ENCODE measurements at places on chromosomes 6 and 20.
A peak's percentile ranks its signal among the peaks of the same experiment; 100 is the strongest.

- H3K4me1 ChIP-seq = no peaks in the 10 kb centered on the region
- no peaks in the 10 kb centered on the region for H3K27me3 ChIP-seq
- no peak overlapping the region for H3K27ac ChIP-seq
- no peak overlapping the region for H3K4me3 ChIP-seq
These were observed 182.5 kb downstream of the ATXN1 start for GRCh38 chr6:16578695-16579285.

DNA sequence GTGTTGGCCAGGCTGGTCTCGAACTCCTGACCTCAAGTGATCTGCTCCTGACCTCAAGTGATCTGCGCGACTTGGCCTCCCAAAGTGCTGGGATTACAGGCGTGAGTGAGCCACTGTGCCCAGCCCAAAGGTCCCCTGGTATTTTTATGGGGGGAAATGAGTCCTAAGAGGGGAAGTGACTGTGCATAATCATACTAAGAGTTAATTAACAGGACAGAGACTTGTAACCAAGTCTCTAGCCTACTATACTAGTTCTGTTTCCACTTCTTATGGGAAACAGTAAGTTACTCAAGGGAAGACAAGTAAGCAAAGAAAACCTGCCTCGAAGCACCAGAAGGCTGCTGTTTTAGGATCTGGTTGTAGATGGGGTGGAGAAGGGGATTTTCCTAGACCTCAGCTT, 27.9 kb downstream of the TCF15 start:
- H3K4me3 ChIP-seq = no peak overlapping the region
- no peak overlapping the region for H3K27ac ChIP-seq
- H3K27me3 ChIP-seq = no peaks in the 10 kb centered on the region
- DNase-seq = no peak

DNA sequence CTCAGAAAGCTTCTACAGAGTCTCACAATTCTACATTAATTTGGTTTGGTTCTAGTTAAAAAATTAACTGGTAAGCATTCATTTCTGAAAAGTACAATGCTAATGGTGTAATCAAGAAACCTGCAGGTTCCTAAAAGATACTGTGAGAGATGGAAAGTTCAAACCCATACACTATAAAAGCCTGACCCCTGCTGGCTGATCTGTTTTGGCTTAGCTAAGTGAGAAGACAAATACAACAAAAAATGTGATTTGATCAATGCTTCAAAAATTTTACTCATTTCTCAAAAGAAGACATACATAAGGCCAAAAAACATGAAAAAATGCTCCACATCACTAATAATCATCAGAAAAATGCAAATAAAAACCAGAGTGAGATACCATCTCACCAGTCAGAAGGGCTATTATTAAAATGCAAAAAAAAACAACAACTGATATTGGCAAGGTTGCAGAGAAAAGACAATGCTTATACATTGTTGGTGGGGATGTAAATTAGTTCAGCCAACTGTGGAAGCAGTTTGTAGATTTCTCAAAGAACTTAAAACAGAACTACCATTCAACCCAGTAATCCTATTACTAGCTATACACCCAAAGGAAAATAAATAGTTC, 102.8 kb downstream of the MOXD1 start:
- no peak overlapping the region for H3K27ac ChIP-seq
- no peak overlapping the region for H3K4me3 ChIP-seq
- H3K27me3 ChIP-seq = no peaks in the 10 kb centered on the region
- no peaks in the 10 kb centered on the region for H3K36me3 ChIP-seq
- no peaks in the 10 kb centered on the region for H3K4me1 ChIP-seq

DNA sequence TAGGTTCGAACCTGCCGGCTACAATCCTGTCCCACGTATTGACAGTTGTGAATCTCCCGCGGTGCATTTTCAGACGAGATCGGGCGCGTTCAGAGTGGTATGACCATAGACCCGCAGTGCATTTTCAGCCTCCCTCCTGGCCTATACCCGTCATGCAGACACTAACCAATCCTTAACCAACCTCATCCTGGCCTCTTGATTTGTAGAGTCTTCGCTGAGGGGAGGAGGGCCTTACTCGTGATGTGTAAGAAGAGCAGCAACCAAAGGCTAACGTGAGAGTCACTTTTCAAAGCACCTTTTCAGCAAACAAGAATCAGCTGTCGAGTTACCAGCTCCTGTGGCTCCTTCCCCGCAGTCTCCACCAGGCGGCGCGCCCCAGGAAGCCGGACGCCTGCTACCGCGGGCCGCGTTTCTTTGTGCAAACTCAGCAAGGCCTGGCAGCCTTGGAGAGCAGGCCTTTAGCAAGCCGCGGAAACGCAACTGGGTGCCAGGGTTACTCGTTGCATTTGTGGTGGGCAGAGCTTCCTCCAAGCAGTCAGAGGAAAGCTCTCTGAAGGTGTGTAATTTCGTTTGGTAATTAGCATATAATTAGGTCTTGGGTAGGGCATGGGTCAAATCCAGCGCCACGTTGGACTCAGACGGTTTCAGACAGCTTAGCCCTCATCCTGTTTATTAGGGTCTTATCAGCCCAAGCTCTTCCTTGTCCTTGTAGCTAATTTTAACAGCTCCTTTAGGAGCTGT, 139.8 kb downstream of the OR2B2 start:
- H3K27ac ChIP-seq = no peak overlapping the region
- H3K27me3 ChIP-seq = no peaks in the 10 kb centered on the region
- peak; percentile 90 for DNase-seq
- no peak overlapping the region for H3K4me3 ChIP-seq

GRCh38 chr6:72948153-72948552, 277.1 kb downstream of the KHDC1L start:
- no peaks in the 10 kb centered on the region for H3K36me3 ChIP-seq
- no peak for DNase-seq
- no peak overlapping the region for H3K4me3 ChIP-seq
- no peaks in the 10 kb centered on the region for H3K4me1 ChIP-seq
- no peak overlapping the region for H3K27ac ChIP-seq
- no peaks in the 10 kb centered on the region for H3K27me3 ChIP-seq

All from MM.1S (cell line).